ENCODE measurements at places on chromosomes 11 and 22. TPM values are rescaled to one million over a fixed set of nuclear protein-coding genes. Genes with fewer than 3 reads are reported as not detected.

DNA sequence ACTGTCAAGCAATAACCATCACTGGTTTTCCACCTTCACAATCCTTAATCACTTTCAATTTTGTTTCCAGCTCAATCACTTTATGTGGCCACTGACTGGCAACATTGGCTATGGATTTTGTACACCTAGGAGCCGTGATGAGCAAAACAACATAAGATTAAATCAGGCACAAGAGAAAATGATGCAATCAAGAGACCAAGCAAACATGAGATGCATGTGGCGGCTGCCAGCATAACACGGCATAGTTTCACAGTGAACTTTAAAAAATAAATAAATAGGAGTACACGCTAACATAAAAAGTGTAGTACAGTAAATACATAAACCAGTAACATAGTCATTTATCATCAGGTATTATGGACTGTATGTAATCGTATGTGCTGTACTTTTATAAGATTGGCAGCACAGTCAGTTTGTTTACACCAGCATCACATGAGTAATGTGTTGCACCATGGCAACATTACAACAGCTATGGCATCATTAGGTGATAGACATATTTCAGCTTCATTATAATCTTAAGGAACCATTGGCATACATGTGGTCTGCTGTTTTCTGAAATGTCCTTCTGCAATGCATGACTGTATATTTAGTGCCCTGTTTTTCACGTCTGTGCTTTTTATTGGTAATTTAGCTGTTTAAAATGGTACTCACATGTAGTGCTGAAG lies 83.3 kb upstream of the PRDM11 start:
- H3K27me3 ChIP-seq = no peaks in the 10 kb centered on the region
- H3K36me3 ChIP-seq = no peaks in the 10 kb centered on the region
- no peak overlapping the region for H3K4me3 ChIP-seq
- H3K4me1 ChIP-seq = peaks cover 9% of the 10 kb centered on the region
- no peak overlapping the region for H3K27ac ChIP-seq

DNA sequence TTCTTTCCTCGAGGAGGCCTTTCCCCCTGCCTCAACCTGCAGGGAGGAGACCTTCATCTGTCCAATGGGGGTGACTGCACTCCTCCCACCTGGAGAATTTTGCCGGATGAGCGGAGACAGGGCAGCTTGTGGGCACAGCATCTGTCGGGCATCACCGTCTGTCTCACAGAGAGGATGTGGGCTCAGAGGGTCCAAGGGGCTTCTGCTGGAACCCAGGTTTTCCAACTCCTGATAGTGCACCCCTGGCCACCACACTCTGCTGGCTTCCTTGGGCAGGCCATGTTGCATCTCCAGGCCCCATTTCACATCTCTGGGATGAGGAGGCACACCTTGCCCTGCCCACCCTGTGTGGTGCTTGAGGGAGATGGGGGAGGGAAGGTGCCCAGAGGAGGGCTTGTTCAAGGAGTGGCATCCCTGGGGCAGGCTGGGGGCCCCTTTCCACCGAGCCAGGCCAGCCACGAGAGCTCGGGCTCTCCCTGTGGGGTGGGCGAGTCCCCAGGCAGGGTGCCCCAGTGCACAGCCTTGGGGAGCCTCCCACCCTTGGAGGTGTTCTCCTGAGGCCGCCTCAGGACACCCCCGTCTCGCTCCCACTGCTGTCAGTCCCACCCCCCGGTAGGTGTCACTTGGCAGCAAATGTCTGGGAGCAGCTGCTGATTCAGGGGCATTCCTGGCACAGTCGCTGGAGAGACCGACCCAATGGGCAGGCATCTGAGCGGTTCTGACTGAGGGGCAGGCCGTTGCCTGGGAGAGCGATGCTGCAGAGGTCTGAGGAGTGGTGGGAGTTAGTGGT lies 84.2 kb downstream of the MORC2 start:
- no peak overlapping the region for H3K27ac ChIP-seq
- H3K36me3 ChIP-seq = peaks cover 14% of the 10 kb centered on the region
- DNase-seq = no peak
- no peaks in the 10 kb centered on the region for H3K27me3 ChIP-seq

GRCh38 chr11:67102664-67103063 lies 16.4 kb upstream of the KDM2A start:
- no peak for DNase-seq
- H3K27me3 ChIP-seq = no peaks in the 10 kb centered on the region

SLC5A1 gene
- total RNA-seq = 86.4 TPM

SERHL2 gene
- total RNA-seq = 6.0 TPM

- no peak overlapping the region for H3K27ac ChIP-seq
- DNase-seq = no peak
- H3K27me3 ChIP-seq = no peaks in the 10 kb centered on the region
- no peak overlapping the region for H3K4me3 ChIP-seq
- peaks cover 28% of the 10 kb centered on the region for H3K36me3 ChIP-seq
These were observed 7.2 kb upstream of the STT3A start for GRCh38 chr11:125585487-125585886.

DNA sequence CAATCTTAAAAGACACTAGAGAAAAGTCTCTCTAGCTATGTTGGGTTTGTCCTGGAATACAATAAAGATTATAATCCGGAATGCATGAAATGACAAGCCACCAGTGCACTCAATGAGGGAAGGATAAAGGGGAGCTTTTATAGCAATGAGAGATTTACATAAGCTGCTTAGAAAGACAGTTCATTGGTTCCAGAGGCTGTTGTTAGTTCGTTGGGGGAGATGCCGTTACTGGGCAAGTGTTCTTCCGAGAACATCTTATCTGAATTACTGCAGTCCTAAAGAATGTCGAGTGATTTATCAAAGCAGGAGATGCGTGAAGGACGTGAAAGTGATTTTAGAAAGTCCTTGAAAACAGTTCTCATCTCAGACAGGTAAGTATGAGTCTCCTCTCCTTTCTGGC lies 33.6 kb downstream of the SYN3 start:
- H3K4me1 ChIP-seq = no peaks in the 10 kb centered on the region
- H3K36me3 ChIP-seq = no peaks in the 10 kb centered on the region
- H3K27me3 ChIP-seq = peaks cover 24% of the 10 kb centered on the region
- no peak overlapping the region for H3K4me3 ChIP-seq
- DNase-seq = no peak

GRCh38 chr11:76330651-76331050 lies 50.3 kb downstream of the THAP12 start:
- H3K27me3 ChIP-seq = no peaks in the 10 kb centered on the region
- DNase-seq = no peak
- H3K4me1 ChIP-seq = peaks cover 11% of the 10 kb centered on the region
- H3K27ac ChIP-seq = no peak overlapping the region

GRCh38 chr11:114615448-114616361 lies 20.1 kb upstream of the NXPE4 start:
- no peak for DNase-seq
- H3K27ac ChIP-seq = no peak overlapping the region
- H3K4me3 ChIP-seq = no peak overlapping the region
- no peaks in the 10 kb centered on the region for H3K27me3 ChIP-seq
- no peaks in the 10 kb centered on the region for H3K4me1 ChIP-seq

- no peak overlapping the region for H3K27ac ChIP-seq
- H3K4me3 ChIP-seq = no peak overlapping the region
- DNase-seq = peak; percentile 11
- no peaks in the 10 kb centered on the region for H3K27me3 ChIP-seq
- H3K4me1 ChIP-seq = peaks cover 17% of the 10 kb centered on the region
- peaks cover 78% of the 10 kb centered on the region for H3K36me3 ChIP-seq
These were observed 8.6 kb downstream of the MOB2 start for GRCh38 chr11:1478011-1478410.

OR51G2 gene
- not detected for total RNA-seq

DNA sequence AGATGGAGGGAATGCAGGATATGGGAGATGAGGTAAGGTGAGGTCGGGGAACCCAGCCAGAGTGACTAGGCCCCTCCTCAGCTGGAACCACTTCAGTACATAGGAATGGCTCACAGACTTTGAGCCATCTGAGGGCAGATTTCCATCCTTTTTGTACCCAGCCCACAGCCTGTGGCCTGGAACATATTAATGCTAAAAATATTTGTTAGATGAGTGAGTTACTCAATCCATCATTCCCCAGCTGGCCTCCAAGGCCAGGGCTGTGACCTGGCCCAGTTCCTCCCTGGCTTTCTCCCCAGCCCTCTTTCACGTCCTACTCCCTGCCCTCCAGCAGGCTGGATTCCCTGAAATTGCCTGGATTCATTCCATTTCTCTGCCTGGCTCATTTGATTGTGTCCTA lies 57.2 kb upstream of the PRDM11 start:
- no peaks in the 10 kb centered on the region for H3K27me3 ChIP-seq
- H3K36me3 ChIP-seq = no peaks in the 10 kb centered on the region
- H3K27ac ChIP-seq = peak overlapping the region; percentile 64
- H3K4me1 ChIP-seq = peaks cover 61% of the 10 kb centered on the region
- H3K4me3 ChIP-seq = no peak overlapping the region

CSRP3 gene
- total RNA-seq = 3,504 TPM

- peaks cover 32% of the 10 kb centered on the region for H3K4me1 ChIP-seq
- no peaks in the 10 kb centered on the region for H3K27me3 ChIP-seq
- DNase-seq = no peak
- peak overlapping the region; percentile 60 for H3K4me3 ChIP-seq
These were observed 1.4 kb upstream of the TAGLN start for GRCh38 chr11:117197516-117198456.

MGAT3 gene
- total RNA-seq = 4.6 TPM

DKK3 gene
- total RNA-seq = 678 TPM

- no peak for DNase-seq
- no peaks in the 10 kb centered on the region for H3K36me3 ChIP-seq
- H3K4me3 ChIP-seq = no peak overlapping the region
- no peaks in the 10 kb centered on the region for H3K27me3 ChIP-seq
- no peak overlapping the region for H3K27ac ChIP-seq
These were observed 246.5 kb upstream of the DDI1 start for GRCh38 chr11:103789952-103790351.

BACE1 gene
- total RNA-seq = 18.7 TPM

GRCh38 chr11:67312187-67313021 lies 9.1 kb downstream of the SSH3 start:
- H3K4me3 ChIP-seq = no peak overlapping the region
- peaks cover 7% of the 10 kb centered on the region for H3K4me1 ChIP-seq
- H3K27ac ChIP-seq = no peak overlapping the region
- H3K36me3 ChIP-seq = peaks cover 43% of the 10 kb centered on the region
- no peak for DNase-seq

DNA sequence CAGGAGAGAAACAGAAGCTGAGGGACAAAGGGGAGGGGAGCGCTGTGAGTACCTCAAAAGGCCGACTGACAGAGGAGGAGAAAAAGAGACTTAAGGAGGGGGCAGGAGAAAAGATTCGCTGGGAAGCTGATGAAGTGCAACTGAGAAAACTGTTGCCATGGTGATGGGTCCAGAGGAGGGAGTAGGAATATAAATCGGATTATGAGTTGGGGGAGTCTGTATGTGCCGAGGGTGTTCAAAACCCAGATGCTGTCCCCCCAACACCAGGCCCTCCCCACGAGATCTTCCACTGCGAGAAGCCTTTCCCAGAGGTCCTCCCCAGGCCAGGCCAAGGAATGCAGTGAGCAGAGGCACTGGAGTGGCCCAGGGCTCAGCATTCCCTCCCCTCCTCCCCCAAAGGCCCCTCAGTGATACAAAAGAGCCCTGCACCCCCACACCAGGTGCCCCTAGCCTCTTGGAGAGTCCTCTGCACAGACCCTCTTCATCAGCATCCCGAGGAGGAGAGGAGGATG lies 13.7 kb upstream of the BCL9L start:
- H3K4me3 ChIP-seq = no peak overlapping the region
- H3K4me1 ChIP-seq = no peaks in the 10 kb centered on the region
- peaks cover 9% of the 10 kb centered on the region for H3K27me3 ChIP-seq
